Activated effector memory CD4-positive, alpha-beta T cell treated with Interleukin-2 at 50 U/mL for 16 hours (primary cell): ENCODE measurements at places on chromosomes 12 and 14.

DNA sequence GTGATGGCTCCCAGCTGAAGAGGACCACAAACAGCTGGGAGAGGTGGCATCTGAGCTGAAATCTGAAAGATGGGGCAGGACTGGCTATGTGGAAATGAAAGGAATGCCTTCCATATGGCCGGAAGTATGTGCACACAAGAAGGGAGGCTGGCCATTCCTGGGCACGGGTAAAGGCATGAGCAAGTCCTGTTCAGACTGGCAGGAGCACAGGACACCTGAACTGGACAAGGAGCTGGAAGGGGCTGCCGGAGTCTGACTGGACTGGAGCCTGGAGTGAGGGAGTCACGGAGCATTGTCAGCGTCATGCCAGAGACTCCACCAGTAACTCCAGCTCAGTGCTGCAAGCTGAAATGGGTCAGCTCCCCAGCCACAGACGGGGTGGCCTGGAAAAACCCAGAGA lies 11.9 kb upstream of the TC2N start:
- no peak for DNase-seq

- DNase-seq: no peak
Observed at GRCh38 chr12:22709292-22709691, 84.3 kb downstream of the ETNK1 start.

- DNase-seq: no peak
Observed at GRCh38 chr14:36619131-36619530, 36.7 kb upstream of the NKX2-8 start.

GRCh38 chr12:124545508-124546418 lies 21.6 kb downstream of the NCOR2 start:
- peak; percentile 10 for DNase-seq

DNA sequence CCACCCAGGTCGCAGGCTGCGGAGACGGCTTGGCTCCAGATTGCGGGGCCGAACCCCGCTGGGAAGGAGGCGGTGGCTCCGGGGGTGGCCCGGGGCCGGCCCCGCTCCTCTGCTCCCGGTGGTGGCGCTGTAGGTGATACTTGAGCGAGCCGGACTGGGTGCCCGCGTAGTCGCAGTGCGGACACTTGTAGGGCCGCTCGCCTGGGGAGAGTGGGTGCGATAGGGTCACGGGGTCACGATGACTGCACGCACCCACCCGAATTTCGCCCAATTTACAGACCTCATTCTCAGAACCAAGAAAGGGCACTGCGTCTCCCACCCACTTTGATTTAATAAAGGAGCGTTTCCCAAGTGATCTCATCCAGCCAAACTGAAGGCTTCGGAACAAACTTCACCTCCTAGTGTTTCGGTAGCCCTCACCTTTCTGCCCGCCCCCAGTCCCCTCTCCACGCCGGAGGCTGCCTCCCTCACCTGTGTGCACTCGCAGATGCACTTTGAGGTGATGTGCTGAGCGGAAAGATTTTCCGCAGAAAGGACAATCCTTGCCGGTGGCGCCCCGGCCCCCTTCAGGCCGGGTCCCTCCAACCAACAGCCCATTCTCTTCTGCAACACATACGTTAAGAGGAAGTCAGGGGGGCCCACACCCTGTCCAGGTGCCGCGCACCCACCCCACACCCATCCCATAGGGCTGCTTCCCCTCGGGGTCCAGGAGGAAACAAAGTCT lies 7.4 kb downstream of the ZNF219 start:
- DNase-seq: no peak

DNA sequence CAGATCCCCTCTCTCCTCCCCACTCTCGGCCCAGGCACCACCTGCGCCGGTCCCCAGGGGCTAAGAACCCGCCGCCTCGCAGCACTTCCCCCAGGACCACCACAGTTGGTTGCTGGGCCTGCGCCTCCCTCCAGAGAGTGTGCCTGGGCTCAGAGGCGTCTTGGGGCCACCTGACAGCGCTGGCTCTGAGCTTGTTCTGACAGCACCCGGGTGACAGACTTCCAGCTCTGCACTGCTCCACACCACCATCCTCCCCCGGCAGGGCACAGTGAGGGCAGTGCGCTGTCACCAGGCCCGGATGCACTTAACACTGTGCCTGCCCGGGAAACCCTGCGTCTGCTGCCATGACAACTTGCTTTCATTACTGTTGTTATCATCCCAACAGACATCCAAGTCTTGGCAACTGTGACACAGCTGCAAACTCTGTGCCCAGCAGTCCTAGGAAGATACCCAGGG lies 6.6 kb downstream of the BRF1 start:
- peak; percentile 31 for DNase-seq

DNA sequence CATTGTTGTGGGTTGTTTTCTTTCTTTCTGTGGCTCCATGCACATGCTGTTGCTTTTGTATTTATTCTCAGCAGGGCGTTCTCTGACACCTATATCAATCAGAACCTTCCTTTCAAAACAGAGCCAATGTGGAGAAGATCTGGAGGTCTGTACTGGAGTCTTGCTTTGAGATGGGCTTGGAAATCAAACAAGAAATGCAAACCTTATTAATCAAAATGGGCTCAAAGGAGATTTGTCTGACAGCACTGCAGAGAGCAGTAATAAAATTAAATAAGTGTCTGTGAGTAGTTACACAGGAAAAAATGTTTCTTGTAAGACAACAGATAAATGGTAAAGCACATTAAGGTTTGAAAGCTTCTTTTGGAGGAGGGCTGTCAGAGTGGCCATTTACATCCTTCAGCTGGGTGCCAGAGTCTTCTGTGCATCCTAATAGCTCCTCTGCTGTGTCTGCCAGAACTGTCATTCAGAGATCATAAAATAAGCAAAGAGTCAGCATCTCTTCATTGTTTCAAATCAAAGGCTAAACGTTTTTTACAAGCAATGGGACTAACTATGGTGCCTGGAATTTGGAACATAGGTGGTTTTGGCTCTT lies 414.3 kb downstream of the NAV3 start:
- DNase-seq: no peak

DNA sequence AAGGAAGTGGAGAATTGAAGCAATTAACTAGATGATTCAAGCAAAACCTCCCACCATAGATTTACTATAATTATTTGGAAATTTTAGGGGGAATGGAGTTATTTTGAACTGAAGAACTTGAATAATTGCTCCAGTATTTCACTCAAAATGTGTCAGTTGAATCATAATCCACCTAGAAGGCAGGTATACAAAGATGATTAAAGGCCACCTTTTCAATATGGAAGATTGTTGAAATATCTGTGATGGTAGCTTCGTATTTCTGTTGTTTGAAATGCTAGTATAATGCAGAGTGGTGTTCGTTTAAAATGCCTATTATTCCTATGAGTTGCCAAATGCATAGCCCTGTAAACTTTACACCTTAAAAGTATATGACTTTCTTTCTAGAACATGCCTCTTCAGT lies 3.1 kb downstream of the HMGA2 start:
- DNase-seq: no peak

DNA sequence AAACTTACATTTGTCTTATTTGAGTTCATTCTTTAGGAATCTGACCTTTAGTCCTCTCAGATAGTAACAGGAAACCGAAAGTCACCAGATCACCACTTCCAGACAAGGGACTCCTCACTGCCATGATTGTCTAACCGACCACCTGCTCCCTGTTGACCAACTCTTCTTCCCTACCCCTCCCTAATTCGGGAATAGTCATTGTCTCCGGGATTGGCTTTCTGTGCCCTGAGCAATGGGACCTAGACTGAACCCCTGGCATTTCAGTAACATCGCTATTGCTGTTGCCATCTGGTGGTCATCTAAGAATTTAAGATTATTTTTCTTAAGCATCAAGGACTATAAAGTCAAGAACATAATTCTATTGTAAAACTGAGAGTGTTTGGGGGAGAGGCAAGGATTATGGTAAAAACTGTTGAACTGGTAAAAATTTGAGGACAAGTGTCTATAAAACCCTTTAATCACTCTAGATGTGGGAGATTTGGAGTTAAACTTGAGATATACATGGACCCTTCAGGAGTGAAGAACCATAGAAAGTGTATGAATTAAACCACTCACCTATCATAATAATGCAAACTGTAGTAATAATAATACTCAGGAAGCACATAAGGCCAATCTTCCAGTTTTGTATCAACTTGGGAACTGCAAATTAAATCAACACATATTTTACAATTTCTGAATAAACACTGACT lies 6.3 kb downstream of the CLEC2A start:
- DNase-seq: no peak

- DNase-seq: no peak
Observed at GRCh38 chr12:109524466-109525278, 47.2 kb downstream of the UBE3B start.

DNA sequence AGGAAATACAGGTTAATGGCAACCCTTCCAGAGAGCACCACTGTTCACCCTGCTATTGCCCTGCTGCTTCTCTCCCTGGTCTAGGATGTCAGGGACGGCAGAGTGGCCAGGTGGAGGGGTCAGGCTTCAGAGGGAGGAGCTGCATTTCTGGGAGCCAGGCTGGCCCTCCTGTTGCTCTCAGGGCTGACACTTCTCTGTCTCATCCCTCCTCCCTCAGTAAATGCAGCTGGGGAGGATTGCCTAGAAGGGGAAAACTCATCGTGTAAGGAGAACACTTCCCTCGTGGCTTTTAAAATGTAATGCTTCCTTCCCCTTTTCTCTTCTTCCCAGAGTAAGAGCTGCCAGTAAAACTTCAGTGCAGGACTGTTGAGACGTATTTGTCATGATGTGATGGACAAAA lies 20.8 kb downstream of the SUSD6 start:
- DNase-seq: no peak

GRCh38 chr12:93319523-93320050 lies 58.1 kb upstream of the NUDT4 start:
- no peak for DNase-seq

DNA sequence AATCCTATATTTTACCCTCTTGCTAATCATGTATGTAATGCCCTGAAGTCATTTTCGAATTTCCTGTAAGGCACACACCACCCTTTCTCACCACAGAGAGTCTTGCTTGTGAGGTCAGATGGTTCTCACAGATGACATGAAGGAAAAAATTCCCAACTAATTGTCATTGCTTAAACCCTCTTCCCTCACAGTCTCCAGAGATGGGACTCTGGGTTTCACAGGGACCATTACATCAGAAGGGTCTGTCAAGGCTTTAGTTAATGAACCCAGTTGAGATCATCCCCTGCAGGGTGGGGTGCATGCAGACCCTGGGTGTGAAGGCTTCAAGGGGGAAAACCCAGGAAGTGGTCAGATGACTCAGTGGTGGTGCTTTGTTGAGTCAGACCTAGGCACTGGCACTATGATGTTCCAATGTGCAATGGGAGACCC lies 229.6 kb downstream of the BCAT1 start:
- no peak for DNase-seq

GRCh38 chr12:18747895-18748294 lies 10.0 kb downstream of the CAPZA3 start:
- no peak for DNase-seq

- DNase-seq: no peak
Observed at GRCh38 chr12:48773686-48774085, 15.2 kb downstream of the ADCY6 start.

GRCh38 chr12:56987551-56988053 lies 18.7 kb downstream of the ZBTB39 start:
- DNase-seq: peak; percentile 57

GRCh38 chr14:36952689-36953088 lies 219.7 kb downstream of the SLC25A21 start:
- no peak for DNase-seq

GRCh38 chr12:27025116-27025515 lies 2.8 kb downstream of the MED21 start:
- no peak for DNase-seq

GRCh38 chr12:85894653-85895052 lies 20.6 kb downstream of the NTS start:
- DNase-seq: no peak

DNA sequence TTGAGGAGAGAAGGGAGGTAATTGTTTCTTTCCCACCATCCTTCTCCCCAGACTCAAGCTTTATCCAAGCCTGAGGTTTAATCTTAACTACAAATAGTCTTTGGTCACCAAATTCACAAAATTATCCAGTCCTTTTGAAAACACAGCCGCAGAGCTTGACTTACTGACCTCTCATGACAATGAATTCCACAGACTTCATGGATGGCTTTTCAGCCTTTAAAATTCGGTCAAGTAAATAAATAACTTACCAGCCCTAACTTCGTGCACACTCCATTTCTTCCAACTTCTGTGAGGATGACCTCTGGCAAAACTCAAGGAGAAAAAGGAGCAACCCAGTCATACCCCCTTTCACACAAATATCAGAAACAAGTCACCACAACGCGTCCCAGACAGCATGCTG lies 137.0 kb upstream of the CDKN3 start:
- DNase-seq: no peak

DNA sequence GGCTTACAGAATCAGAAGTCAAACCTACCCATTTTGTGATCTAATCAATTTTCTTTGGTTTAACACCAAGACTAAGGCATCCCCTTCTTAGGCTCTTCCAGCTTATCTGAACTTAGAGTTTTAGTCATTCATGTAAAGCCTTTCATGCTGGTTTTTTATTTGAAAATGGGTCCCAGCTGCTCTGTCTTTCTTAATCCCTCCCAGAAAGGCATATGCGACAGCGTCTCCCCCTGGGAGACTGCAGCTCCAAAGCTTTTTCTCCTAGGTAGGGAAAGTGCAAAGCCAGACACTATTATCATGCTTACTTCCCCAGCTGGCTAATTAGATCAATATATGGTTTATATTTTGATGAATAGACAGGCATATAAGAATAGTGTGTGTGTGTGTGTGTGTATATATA lies 96.6 kb upstream of the E2F7 start:
- no peak for DNase-seq

DNA sequence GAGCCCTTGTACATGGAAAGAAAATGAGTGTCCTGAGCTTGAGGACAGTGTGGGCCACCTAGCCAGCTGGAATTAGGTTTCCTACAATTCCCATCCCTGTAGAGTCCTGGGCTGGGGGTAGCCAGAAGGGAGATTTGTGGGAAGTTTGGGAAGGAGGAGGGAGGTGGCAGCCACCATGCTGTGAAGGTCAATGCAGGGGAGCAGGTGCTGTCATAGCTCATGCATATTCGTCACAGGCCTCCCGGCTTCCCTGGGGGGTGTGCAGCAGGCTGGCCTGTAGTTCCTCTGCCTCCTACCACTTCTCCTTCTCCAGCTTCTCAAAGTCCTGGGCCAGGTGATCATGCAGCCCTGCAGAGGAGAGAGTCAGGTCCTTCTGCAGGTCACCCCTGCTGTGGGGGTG lies 121.3 kb downstream of the TBX3 start:
- no peak for DNase-seq

DNA sequence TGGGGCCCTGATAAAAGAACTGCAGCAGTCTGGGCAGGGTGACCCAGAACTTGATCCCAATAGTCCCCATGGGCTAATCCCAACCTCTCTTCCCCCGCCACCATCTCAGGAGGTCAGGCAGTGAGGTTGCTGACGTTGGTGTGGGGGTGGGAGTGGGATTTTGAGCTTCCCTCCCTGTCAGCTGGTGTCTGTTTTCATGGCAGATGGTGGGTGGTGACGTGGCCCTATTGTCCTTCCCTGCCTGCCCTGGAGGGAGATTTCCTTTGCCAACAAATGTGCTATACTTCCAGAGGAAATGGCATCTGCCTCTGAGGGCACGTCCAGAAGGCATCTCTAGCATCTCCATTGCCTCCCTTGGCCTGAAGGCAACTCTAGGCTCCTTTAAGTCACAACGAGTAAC lies 37.7 kb downstream of the NEUROD4 start:
- DNase-seq: no peak

GRCh38 chr14:104593241-104593701 lies 11.3 kb downstream of the TMEM179 start:
- no peak for DNase-seq

GRCh38 chr12:53236443-53237111 lies 4.6 kb upstream of the RARG start:
- peak; percentile 64 for DNase-seq
